ENCODE measurements at places on chromosomes 6 and 20.

DNA sequence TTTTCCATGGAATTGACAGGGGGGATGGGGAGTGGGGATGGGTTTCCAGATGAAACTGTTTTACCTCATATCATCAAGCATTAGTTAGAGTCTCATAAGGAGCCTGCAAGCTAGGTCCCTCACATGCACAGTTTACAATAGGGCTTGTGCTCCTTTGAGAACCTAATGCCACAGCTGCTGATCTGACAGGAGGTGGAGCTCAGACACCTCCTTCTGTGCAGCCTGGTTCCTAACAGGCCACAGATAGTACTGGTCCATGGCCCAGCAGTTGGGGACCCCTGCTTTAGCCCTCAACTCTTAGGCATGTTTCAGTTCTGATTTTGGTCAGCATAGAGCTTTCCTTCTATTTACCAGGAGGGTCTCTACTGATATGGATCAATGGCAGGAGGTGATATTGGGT, 251.6 kb downstream of the LAMA2 start:
- DNase-seq, result no peak

DNA sequence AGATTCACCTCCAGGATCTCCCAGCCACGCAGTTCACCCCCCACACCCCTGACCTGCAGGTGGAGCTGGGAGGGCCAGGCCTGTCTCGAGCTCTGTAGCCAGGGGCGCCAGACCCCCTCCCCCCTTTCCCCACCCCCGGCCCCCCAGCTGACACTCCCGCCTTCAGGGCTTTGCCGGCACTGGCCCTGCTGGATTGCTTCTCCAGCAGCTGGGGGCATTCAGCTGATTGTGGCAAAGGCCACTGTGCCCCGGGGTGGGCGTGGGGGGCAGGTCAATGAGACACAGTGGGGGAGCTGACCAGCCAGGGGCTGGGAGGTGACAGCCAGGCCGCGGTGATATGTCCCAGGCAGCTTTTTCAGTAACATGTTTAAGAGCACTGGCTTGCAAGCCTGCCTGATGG, 22.2 kb downstream of the ZBP1 start:
- no peak for DNase-seq

DNA sequence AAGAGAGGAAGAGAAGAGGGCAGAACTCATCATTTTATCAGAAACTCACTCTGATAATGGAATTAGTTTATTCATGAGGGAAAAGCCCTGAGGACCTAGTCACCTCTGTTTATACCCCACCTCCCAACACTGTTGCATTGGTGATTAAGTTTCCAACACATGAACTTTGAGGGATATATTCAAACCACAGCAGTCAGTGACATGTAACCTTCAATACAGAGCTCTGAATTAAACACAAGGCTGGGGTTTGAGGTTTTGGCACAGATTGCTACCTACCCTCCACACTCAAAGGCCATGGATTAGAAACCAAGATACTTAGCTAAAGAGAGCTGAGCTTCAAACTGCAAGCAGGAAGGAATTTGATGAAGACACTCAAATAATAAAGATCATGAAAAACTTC, 48.5 kb upstream of the MOCS1 start:
- no peak for DNase-seq

DNA sequence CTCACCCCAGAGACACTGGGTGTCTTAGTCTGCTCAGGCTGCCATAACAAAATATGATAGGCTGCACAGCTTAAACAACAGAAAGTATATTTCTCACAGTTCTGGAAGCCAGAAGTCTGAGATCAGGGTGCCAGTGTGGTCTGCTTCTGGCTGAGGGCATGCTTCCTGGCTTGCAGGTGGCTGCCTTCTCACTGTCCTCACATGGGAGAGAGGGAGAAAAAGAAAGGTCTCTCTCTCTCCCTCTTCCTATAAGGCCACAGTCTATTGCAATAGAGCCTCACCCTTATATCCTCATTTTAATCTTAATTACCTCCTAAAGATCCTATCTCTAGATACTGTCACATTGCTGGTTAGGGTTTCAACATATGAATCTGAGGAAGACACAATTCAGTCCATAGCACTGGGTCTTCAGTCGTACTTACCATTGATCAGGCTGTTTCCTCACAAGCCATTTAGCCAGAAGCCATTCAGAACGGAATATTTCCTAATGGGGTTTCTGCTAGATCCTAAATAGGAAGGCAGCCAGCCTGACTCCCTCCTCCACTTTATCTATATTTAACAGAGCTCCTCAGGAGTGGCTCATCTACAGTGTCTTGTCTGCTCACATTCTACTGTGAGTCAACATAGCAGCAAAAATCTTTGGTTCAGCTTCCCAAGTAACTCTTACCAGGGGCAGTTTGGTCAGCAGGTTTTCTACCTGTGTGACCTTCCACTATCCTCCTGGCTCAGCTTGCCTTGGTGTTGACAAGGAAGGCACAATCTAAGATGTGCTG, 42.2 kb downstream of the CD164 start:
- no peak for DNase-seq

- peak; percentile 69 for DNase-seq
These were observed 252.0 kb downstream of the HIVEP2 start for GRCh38 chr6:142692942-142693341.

- no peak for DNase-seq
These were observed 56.6 kb upstream of the RREB1 start for GRCh38 chr6:7050872-7051779.

- no peak for DNase-seq
These were observed 716.8 kb upstream of the GJE1 start for GRCh38 chr6:141415896-141416295.

DNA sequence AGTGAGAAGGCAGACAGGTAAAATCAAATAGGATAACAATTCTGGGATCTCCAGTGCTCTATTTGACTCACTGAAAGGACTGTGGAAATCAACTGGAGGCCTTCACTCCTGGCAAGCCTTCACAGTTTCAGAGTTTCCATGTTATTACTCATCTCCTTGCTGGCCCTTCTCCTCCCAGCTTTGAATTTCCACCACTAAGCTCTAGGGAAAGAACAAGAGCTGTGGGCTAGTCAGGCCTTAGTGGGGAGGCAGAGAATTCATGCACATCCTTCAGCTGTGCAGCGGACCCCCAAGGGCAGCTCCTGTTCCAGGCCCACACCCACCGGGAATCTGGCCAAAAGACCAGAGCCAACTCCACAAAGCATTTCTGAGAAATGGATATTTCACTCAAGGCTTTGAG, 26.0 kb downstream of the MYLIP start:
- no peak for DNase-seq

- DNase-seq, result no peak
These were observed 6.0 kb upstream of the RAB22A start for GRCh38 chr20:58303547-58303946.

GRCh38 chr20:57480444-57481160, 44.3 kb downstream of the CTCFL start:
- DNase-seq, result peak; percentile 70
